ENCODE measurements at places on chromosomes 11 and 22.
A peak's percentile ranks its signal among the peaks of the same experiment; 100 is the strongest.

DNA sequence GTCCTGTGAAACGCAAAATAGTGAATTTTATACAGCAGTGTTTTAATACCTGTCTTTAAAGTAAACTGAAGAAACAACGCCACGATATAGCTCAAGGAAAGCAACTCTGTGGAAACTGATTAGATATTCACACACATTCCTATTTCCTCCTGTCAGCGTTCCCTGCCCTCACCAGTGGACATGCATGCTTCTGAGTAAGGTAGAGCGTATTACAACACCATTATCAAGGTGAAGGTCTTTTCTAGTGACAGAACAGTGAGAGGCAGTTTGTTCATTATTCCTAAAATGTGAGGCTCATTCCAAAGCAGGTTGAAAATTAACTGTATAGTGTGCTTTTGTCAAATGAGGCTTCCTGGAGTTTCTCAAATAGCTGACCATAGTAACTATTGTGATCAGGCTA, 153.1 kb downstream of the DDX10 start:
- no peak for DNase-seq

DNA sequence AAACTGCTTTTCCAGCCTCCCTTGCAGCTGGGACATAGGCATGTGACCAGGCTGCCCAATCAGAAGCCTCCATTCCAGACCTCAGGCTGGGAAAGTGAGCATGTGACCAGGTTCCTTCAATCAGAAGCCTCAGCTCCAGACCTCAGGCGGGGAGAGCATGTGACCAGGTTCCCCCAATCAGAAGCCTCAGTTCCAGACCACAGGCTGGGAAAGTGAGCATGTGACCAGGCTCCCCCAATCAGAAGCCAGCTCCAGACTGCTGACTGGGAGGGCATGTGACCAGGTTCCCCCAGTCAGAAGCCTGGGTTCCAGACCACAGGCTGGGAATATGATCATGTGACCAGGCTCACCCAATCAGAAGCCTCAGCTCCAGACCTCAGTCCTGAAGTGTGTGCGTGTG, 11.7 kb upstream of the IL2RB start:
- no peak for DNase-seq

DNA sequence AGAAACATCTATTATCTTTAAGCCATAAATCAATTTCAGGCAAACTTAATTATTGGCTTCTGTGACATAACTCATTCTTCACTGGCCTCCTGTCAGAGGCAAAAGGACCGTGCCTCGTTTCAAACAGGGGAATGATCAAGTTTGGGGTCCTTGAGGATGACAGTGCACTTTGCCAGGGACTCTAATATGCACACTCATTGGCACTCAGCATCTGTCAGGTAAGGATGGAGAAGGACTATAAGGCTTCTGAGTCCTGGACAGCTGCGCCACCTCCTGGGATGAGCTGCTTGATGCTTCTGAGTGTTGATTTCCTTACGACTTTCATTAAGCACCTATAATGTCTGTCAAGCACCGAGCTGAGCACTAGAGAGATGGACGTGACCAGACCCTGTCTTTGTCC, 20.2 kb downstream of the BPIFC start:
- no peak for DNase-seq

- no peak for DNase-seq
Measured at GRCh38 chr22:30235687-30236170, 10.8 kb downstream of the LIF start.

DNA sequence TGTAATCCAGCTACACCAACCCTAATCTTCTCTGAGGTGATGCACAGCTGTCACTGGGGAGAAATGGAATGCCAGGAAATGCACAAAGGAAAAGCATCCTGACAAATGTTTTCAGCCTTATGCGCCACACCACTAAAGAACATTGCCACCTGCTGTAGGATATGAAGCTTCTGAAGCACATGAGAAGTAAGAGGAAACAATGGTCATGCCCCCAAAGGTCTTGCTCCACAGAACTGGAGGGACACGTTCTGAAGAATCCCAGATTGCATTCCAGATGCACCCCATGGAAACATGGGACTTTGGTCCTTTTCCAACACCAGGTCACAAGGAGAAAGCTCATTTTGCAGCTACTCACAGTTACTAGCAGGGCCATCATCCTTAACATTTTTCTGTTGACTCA, 48.7 kb upstream of the ZBED5 start:
- no peak for DNase-seq

GRCh38 chr22:40196628-40197360, 19.1 kb downstream of the TNRC6B start:
- DNase-seq: no peak

- DNase-seq: no peak
Measured at GRCh38 chr22:25176175-25176574, 23.5 kb upstream of the CRYBB3 start.

DNA sequence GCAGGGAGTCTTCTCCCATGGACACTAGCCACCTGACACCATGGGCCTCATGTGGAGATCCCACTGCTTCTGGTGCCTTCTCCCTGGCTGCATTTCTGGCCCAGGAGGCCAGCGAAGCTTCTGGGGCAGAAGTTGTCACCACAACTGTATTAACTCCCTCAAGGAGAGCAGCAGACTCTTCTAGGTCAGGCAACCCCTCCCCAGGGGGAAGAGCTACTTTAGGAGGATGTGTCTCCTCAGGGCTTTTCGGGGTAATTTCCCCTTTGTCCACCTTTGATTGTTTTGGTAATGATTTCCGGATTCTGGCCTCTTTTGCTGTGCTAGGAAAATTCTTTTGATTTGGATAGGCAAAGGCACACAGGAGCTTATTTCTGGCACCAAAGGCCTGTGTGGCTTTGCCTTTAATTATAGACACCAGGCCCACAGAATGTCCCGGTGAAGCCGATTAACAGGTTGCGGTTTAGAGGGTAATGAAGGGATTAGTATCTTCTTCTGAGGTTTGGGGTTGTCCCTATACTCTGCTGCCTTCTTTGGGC, 8.9 kb upstream of the UCP2 start:
- DNase-seq: no peak

DNA sequence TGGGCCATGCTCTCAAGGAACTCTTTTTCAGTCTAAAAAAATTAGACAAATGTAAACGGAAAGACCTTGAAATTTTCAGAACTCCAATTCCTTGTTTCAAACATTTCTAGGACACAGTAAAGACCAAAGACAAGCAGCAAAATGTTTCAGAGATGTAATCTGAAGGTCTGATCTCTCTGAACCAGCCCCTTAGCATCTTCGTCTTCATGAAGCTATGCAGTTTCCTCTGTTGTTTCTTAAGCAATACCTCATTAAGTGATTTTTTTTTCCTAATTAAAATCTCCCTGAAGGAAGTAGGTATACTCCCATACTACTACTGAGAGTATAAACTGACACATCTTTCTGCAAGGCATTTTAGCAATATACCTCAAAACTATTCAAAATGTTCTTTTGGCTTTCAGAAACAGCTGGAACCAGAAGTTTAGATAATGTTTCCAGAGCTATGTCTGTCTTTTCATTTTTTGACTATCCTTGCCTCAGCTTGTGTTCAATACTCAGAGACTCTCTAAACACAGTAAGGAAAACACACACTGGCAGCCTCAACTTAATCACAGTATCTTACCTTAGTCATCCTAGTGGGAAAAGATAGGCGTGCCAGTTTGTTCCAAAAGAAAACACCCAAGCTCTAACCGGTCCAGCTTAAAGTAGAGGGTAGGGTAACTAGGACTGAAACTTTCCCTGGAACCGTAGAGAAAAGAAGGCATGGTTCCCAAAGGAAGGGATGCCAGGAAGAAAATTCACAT, 25.1 kb downstream of the SBF2 start:
- no peak for DNase-seq

- DNase-seq: no peak
Measured at GRCh38 chr11:61954851-61955421, 4.8 kb downstream of the BEST1 start.

DNA sequence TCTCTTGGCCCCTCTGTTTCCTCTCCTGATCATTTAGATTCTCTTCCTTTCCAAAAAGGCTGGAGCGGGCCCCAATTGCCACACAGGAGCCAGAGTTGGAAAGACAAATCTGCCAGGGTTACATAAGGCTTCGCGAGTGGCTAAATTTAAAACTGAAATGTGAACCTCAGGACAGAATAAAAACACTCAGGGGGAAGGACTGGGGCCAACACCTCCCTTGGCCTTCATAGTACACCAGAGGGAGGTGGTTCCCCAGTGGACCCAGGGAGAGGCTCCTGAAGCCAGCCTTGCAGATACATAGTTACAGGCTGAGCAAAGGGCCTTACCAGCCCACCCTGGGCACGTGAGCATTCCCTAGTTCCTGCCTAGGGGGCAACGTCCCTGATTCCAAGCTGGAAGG, 150.1 kb downstream of the MN1 start:
- no peak for DNase-seq

GRCh38 chr11:115017529-115017928, 339.2 kb downstream of the NXPE2 start:
- no peak for DNase-seq

GRCh38 chr11:116691771-116692177, 81.0 kb downstream of the BUD13 start:
- peak; percentile 56 for DNase-seq

DNA sequence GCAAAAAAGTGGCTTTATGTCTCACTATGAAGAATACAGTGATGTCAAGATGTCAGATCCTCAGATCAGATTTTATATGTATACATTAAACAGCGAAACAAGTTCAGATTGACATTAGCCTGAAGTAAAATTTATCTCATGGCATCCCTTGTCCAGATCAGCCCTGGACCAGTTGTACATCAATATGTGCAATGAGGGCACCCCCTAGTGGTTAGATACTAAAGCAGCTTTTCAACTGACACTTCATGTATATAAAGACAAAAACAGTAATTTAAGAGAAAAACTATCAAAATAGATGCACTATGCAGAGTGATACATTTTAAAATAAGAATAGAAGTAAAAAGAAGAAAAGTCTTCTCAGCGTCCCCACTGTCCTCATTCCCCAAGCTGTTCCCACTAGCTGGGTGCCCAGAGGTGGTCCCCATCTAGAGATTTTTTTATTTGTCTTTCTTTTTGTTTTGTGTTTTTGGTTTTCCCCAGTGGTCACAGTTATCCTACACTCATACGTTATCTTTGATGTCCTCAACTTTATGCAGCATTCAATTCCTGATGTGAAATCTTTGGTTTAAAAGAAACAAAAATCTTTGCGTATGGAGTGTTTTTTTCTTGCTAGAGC, 2193.4 kb upstream of the RAG2 start:
- peak; percentile 63 for DNase-seq

DNA sequence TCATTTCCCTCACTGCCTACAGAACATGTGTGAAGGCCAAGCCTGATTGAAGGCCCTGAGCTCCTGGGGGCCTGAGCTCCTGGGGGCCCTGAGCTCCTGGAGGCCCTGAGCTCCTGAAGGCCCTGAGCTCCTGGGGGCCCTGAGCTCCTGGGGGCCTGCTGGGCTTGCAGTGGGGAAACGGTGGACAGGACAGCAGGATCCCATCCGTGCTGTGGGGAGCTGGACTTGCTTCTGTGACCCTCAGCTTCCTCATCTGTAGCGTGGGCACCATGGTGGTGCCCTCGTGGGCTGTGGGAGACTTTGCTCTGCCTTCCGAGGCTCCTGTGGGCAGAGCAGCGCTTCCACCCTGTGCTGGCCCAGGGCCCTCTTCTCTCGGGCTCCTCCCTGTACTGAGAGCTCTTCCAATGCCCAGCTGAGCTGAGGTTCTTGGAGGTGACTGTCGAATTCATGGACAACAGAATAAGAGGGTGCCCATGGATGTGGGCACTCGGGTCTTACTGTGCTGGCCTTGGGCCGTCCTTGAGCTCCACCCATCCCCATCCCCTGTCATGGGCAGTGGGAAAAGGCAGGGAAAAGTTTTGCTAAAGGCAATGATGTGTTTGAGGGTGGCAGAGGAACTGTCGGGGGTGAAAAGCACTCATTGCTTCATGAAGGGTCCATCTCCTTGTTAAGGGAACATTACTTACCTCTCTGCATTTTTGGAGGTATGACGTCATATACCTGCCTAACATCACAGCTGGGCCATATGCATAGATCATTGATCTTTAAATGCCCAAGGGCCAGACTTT, 786.7 kb downstream of the TBC1D22A start:
- DNase-seq: no peak

DNA sequence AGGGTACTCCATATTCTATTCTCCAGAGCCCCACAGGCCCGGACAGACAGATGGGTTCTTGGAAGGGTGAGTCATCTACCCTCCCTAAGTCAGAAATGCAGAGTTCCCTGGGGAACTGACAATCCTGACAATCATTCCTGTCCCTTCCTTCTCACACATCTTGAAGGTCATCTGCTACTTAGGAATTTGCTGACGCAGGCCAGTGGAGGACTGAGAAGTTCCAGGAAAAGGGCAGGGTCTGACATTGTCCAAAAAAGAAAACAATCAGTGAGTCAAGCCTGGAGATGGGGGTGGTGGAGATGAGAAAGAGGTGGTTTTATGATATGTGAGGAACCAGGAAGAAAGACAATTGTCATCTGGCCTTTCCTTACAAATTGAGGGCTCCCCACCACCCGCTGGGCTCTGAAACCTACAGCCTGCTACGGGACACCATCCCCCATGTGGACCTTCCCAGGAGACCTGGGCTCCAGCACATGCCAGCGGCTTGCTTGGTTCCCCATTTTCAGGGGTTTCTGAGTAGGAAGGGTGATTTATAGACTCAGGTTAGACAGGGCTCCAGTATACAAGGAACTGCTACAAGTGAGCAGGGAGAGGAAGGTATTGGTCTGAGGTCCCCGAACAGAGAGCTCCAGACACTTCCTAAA, 12.9 kb downstream of the CD59 start:
- no peak for DNase-seq
